ENCODE measurements at places on chromosomes 1 and 21. TPM values are rescaled to one million over a fixed set of nuclear protein-coding genes. Genes with fewer than 3 reads are reported as not detected.

- no peak overlapping the region for H3K4me3 ChIP-seq
- H3K36me3 ChIP-seq, result no peaks in the 10 kb centered on the region
- DNase-seq, result no peak
- no peak overlapping the region for H3K27ac ChIP-seq
- H3K27me3 ChIP-seq, result no peaks in the 10 kb centered on the region
- H3K4me1 ChIP-seq, result peaks cover 9% of the 10 kb centered on the region
Observed at GRCh38 chr1:99675292-99675691, 29.4 kb downstream of the PALMD start.

DNA sequence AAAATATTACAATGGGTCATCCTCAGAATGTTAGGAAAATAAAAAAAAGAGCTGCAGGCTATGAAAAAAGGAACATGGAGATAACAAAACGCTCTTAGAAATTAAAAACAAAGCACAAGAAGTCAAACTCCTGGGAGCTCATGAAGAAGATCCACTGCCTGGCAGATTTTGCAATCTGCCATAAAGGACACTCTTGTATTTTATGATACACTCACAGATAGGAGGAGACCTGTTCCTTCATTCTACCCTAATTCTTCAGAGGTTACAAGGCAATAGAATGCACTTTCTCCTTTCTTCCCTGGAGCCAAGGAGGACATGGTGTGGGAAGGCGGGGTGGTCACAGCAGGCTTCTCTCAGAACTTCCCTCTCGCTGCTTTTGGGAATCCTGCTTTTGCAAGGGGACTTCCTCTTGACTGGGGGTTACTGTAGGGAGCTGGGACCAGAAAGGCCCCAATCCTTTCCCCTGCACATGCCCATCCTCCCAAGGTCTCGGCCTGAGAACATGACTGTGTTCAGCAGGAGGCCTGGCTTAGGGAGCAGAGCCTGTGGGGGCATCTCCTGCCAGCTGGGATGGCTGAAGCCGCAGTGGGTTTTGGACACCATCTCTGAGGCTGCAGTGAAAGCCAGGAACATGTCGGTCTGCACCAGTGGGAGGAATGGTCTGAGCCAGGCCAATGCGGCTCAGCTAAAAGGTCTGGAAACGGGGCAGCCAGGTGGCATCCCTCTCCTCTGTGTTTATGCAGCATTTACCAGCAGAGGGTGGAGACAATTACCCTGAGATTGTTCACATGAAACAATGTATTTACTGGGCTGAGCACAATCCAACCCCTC lies 44.8 kb downstream of the GPR161 start:
- no peaks in the 10 kb centered on the region for H3K36me3 ChIP-seq
- H3K4me1 ChIP-seq, result no peaks in the 10 kb centered on the region
- no peak overlapping the region for H3K27ac ChIP-seq
- H3K4me3 ChIP-seq, result no peak overlapping the region
- no peaks in the 10 kb centered on the region for H3K27me3 ChIP-seq

DNA sequence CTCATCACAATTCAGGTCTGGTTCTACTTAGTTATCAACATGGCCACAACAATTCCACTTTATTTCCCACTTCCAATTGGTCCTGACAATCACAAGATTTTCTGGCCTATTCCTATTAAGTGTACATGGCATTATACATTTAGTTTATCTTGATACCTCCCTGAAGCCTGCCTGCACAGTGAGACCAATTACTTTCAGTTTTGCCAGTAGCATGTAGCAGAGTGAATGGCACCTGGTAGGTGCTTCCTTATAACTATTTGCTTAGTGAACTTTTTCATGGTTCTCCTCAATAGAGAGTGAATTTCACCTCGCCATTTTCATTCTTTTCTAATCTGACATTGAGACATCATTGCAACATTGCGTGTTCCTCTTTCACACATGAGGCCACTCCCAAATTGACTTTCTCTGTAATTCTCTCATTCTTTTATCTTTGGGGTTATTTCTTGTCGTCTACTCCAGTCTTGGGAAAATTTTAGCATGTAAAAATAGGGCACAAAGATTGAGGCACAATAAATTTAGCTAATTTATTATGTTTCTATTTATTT lies 124.3 kb downstream of the DISC1 start:
- no peaks in the 10 kb centered on the region for H3K27me3 ChIP-seq
- H3K36me3 ChIP-seq, result no peaks in the 10 kb centered on the region
- no peak overlapping the region for H3K4me3 ChIP-seq
- no peaks in the 10 kb centered on the region for H3K4me1 ChIP-seq
- DNase-seq, result no peak
- no peak overlapping the region for H3K27ac ChIP-seq

Gene TAS1R1
- total RNA-seq, result not detected

Gene CFAP74
- 0.27 TPM for total RNA-seq
